ENCODE measurements at places on chromosomes 12 and 14.

DNA sequence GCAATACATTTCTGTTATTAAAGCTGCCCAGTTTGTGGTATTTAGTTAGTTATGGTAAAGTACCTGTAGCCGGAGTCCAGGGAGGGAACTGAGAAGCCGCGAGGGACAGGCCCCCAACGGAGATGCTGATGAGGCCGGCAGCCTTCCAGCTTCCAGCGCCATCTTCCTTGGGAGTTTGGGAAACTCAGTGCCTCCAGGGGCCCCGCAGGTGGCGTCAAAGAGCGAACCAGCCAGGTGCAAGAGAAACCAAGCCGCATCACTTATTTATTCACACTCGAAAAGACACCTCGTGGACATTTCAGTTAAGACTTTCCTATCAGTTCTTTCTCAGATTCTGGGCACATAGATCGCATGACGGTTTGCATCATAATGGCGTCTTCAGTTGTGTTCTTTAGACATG lies 216.6 kb downstream of the GLT1D1 start:
- no peak for DNase-seq

- DNase-seq, result no peak
These were observed 26.5 kb downstream of the NTF3 start for GRCh38 chr12:5458229-5459050.

DNA sequence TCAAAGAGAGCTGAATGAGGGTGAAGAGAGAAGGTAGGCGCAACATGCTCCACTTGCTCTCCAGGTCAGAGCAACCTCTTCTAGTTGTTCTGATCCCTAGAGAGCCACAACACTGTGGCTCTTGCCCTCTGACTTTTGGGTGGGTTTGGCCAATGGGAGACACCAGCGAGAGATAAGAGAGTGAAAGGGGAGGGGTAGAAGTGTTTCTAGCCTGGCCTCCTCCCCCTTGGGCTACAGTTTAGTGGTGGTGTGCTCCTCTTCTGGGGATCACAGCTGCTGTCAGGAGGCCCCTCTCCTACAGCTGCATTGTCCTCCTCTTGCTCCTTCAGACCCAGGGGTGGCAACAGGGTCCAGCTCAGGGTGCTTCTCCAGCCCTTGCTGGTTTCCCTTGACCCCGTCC lies 454.8 kb downstream of the FUT8 start:
- no peak for DNase-seq

DNA sequence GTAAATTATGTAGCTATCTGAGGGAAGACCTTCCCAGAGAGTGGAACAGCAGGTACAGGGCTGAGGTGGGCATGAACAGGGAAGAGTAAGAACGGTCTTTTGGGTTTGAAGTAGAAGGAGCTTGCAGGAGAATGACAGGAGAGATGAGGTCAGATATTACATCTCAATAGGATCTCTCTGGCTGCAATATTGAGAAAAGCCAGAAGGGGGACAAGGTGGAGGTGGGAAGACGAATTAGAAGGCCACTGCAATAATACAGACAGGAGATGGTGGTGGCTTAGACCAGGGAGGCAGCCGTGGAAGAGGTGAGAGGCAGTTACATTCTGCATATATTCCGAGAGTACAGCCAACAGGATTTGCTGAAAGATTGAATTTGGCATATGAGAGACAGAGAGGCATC lies 310.2 kb downstream of the APAF1 start:
- no peak for DNase-seq

- no peak for DNase-seq
These were observed 14.8 kb upstream of the APOF start for GRCh38 chr12:56377310-56377988.

- no peak for DNase-seq
These were observed 10.6 kb downstream of the GRIN2B start for GRCh38 chr12:13970803-13971202.

DNA sequence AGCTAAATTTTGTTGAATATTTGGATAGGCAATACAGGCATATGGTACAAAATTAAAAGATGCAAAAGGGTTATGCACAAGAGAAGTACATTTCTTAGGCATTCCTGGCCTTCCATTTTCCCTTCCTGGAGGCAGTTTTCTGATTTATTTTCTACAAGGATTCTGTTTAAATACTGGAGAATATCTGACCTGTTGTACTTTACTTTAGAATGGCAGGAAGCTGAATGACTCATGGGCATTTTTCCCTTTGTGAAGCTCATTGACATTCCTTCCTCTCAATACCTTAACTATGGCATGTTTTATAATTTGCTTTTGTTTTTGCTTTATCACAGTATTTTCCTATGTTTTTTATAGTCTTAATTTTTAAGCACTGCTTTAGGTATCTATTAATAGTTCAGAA lies 62.7 kb downstream of the RCOR1 start:
- no peak for DNase-seq

GRCh38 chr12:65670775-65671174 lies 153.5 kb upstream of the HMGA2 start:
- no peak for DNase-seq

DNA sequence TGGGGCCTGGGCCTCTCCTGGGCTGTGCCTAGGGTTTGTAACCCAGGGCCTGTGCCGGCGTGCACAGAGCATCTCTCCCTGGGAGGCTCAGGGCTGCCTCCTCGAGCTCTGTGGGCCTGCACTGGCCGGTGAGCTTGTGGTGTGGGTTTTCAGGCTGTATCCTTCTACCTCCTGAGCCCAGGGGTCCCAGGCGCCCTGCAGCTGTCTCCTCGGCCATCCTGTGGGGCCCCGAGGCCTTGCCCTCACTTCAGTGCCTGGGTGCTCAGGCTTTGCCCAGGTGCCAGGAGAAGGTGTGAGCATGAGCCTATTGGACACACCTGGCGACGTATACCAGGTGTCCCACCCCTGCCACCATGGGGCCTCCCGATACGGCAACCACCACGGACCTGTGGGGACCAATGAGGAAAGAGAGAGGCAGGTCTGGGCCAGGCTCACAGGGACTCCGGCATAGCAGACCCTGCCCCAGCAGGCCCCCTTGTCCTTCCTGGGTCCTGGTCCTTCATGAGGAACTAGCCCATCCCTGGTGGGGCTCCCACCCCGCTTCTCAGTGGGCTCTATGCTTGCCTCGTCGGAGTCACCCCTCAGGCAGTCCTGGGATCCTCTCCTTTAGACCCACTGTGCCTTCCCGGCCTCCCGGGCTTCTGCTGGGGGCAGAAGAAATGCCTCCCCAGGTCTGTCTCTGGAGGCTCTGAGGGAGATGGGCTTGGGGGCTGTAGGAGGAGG lies 400.2 kb downstream of the TMEM121 start:
- no peak for DNase-seq

DNA sequence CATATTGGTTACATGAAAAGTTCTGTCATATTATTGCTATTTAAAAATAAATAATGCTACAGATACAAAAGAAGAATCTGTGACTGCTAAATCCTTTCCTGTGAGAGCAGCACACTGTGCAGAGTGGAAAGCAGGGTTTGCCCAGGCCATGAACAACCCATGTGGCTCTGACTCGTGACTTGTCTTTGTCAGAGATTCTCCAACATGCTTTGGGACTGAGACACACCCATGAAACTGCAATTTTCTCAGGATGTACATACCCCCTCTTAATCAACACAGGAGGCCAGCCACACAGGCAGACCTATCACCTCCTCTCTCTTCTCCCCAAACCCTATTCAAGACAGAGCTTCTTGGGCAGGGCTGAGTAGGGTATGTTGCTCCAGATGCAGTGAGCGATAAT lies 96.8 kb upstream of the NTF3 start:
- no peak for DNase-seq

DNA sequence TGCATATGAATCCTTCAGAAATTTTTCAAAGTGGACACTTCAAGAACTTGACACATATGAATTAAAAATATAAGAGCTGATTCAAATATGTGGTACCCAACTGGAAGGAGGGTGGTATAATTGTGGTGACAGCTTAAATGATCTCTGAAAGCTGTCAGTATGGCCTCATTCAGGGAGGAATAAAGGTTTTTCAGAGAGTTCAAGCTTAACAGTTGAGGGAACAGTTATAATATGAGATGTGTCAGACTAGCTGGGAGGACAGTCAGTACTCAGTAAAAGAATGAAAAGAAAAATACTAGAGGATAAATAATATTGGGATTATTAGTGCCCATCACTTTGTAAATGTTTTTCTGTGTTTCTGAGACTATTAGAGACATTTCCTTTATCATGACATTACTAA lies 277.5 kb downstream of the RASSF9 start:
- DNase-seq, result no peak

DNA sequence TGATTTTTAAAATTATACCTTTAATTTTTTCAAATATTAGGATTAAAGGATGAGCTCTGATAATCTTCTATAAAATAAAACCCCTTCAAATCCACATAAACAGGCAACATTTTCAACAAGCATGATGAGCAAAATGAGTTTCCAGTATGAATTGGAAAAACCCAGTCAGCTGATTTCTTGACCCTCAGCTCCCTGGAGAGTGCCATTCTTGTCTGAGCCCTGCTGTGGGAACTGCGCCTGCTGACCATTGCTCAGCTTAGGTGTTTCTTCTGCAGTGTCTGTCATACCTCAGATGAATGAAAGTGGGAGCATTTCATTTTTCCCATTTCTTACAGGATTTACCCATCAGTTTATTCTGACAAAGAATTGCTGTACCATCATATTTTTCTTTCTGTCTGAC lies 27.6 kb downstream of the MAPKAPK5 start:
- no peak for DNase-seq

GRCh38 chr12:42017051-42017450 lies 127.6 kb downstream of the GXYLT1 start:
- no peak for DNase-seq

DNA sequence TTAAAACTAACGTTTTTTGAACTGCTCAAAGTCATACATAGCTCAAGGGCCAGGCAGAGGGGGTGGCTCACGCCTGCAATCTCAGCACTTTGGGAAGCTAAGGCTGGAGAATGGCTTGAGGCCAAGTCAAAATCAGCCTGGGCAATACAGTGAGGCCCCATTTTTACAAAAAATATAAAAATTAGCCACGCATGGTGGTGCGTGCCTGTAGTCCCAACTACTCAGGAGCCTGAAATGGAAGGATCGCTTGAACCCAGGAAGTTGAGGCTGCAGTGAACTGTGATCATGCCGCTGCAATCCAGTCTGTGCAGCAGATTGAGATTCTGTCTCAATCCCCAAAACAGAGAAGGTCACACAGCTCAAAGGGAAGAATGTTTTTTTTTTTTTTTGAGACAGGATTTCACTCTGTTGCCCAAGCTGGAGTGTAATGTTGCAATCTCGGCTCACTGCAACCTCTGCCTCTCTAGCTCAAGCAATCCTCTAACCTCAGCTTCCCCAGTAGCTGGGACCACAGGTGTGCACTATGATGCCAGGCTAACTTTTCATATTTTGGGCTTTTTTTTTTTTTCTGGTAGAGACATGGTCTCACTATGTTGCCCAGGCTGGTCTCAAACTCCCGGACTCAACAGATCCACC lies 2.9 kb downstream of the RBM23 start:
- no peak for DNase-seq

- DNase-seq, result no peak
These were observed 95.7 kb downstream of the APAF1 start for GRCh38 chr12:98740751-98741150.

- no peak for DNase-seq
These were observed 4.3 kb downstream of the MFAP5 start for GRCh38 chr12:8658346-8658745.

- DNase-seq, result no peak
These were observed 28.2 kb downstream of the TTC7B start for GRCh38 chr14:90788031-90788430.

GRCh38 chr12:49974231-49974675 lies 1.5 kb downstream of the AQP6 start:
- no peak for DNase-seq

GRCh38 chr12:24066865-24067264 lies 117.4 kb upstream of the SOX5 start:
- DNase-seq, result no peak

DNA sequence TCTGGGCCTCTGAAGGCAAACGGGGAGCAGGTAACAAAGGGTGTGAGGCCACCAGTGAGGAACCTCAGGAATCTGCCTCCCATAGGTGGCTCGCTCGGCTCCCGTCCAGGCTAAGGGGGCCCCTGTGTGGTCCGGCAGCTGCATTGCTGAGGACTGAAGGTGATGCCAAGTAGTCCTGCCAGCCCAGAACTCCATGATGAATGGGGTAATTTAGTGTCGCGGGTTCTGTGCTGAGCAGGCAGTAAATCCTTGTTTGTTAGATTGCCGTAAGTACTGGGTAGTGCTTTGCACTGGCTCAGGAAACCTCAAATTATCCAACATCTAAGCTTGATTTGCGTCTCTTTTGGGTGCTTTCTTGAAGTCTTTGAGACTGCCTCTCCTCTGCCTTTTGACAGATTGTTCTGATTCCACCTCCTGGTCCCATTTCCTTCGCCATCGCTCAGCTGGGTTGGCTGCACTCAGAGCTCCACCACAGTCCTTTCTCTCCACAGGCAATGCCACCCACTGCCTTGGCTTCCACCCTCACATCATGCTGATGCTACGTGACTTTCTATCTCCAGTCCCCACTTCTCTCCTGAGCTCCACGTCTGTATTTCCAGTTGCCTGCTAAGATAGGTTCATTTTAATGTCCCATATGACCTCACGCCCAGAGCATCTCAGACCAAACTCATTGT lies 392.0 kb downstream of the FUT8 start:
- DNase-seq, result no peak

- no peak for DNase-seq
These were observed 7.9 kb downstream of the EMG1 start for GRCh38 chr12:6978611-6979011.

- no peak for DNase-seq
These were observed 8.5 kb downstream of the TMEM229B start for GRCh38 chr14:67480011-67480410.

DNA sequence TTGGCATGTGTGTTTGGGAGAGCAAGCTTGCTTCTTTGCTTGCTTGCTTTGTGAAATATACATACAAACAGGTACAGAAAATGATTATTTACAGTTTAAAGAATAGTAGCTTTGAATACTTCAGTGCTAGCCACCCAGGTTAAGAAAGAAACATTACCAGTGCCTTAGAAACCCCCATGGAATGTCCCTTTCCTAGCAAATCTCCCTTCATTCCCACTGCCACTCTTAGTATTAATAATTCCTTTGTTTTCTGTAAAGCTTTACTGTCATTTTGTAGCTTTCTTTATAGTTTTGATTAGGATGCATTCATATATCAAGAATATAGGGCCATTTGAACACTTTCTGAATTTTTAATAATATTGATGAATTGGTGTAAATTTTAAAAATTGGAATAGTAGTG lies 9.5 kb downstream of the SRGAP1 start:
- DNase-seq, result no peak

GRCh38 chr12:108495054-108495453 lies 20.0 kb upstream of the FICD start:
- DNase-seq, result peak; percentile 20

DNA sequence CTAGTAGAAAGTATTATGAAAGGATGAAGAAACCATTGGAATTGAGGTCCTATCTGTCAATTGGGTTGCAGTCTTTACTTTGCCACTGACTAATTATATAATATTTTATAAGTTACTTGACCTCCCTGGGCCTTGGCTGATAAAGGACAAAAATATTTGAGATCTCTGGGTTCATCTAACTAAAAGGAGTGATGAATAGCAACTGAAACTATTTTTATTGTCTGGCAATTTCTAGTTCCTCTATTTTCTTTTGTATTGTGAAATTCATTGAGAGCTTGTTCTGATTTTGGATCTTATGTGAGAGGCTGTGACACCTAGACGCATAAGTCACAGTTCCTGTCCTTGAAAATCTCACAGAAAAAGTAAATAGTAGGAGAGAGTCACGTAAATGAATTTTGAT lies 415.7 kb upstream of the ATP2B1 start:
- DNase-seq, result no peak

- no peak for DNase-seq
These were observed 394.2 kb downstream of the NUAK1 start for GRCh38 chr12:105744371-105745058.

Measured in CD4-positive, alpha-beta T cell treated with Interleukin-15 for 4 hours (primary cell).